ENCODE measurements at places on chromosomes 3 and 15.

DNA sequence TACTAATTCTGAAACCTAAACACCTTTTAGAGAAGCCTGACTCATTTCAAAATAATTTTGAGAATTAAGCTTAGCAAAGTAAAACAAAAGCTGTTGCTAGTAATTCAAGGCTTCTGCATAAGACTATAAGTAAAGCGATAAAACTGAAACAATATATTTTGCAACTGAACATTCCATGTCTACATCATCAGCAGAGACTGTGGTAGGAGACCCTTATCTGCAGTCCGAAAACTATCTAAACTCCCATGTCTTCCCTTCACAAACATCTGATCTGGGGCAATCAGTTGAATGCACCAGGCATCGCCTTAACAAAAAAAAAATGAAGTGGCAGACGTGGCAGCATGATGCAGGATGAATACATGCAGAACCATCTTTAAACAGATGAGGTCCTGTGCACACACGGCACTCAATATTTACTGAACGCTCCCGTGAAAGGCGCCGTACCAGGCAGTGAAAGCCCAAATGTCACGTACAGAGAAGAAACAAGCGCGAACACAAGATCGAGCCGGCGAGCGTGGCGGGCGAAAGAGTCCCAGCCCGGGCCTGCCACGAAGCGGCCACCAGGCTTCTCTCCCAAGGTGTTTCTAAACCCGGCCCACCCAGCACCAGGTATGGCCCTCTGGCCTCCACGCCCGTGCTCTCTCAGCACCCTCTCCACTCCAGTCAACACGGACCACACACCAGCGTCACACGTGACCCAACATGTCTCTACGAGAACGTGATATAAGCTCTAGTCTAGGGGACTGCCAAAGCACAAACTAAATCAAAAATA is 63.0 kb downstream of the CHSY1 start:
- DNase-seq, result no peak

DNA sequence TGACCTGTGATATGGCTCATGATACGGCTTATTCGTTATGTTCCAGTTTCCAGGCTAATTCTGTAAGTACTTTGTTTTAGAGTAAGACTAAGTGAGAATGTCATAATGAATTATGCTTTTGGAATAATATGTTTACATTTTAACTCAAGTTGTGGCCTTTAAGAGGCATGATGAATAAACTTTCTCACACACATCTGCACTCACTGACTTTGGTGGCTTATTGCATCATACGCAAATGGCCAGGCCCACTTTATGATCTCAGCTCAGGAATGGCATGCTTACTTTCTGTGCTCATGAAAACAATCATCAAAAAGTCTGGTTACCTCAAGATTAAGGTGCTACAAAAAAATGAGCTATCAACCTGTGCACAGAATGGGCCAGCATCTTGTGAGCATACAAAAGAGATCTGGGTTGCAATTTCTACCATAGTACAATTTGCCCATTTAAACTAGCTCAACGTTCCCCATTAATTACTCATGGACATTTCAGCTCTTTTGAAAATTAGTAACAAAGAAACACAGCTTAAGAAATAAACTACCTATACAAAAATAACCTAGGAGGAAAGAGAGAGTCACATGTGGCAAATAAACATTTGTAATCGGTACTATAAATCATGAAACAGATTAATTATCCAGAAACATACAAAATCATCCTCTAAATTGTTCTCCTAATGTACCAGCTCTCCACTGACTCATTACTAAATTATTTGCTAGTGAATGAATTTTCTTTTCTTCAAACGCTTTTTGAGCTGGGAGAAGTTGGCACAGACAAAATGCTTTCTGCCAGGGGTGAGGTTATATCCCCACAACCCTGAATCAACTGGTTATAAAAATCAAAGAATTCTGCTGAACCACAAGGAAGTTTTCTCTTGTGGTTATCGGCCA is 439.0 kb upstream of the ADAMTS9 start:
- DNase-seq, result no peak

GRCh38 chr15:63256433-63257274 is 20.8 kb upstream of the APH1B start:
- no peak for DNase-seq

GRCh38 chr3:170144437-170144843 is 37.1 kb downstream of the PHC3 start:
- no peak for DNase-seq

DNA sequence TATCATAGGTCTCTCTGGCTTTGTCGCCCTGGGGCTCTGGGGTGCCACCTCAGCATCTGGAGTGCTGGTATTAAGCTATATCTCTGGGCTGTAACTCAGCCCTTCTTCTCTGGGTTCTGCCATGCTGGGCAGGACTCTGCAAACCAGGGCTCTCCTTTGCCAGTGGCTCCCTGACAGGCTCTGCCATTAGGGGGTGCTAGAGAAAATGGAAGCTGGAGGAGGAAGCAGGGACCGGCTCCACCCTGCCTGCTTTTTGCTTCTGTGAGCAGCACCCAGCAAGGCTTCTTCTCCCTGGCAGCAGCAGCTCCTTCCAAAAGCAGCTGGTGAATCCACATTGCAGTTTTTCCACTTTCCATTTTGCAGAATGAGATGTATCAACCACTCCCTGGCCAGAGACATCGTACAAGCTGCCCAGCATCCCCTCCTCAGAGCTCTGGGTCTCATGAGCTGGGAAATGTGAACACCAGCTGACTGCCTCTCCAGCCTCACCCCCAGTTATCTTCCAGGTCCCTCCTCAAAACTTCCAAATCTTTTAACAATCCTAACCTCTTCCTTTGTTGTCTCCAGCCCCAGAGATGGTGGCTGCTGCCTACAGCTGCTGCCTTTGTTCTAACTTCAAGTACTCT is 165.0 kb downstream of the ABHD5 start:
- no peak for DNase-seq
